ENCODE measurements at places on chromosomes 12 and 14.

GRCh38 chr14:40920380-40920779 is 686.3 kb upstream of the LRFN5 start:
- DNase-seq: no peak

- DNase-seq: no peak
Measured at GRCh38 chr14:58713677-58714076, 75.9 kb downstream of the DACT1 start.

DNA sequence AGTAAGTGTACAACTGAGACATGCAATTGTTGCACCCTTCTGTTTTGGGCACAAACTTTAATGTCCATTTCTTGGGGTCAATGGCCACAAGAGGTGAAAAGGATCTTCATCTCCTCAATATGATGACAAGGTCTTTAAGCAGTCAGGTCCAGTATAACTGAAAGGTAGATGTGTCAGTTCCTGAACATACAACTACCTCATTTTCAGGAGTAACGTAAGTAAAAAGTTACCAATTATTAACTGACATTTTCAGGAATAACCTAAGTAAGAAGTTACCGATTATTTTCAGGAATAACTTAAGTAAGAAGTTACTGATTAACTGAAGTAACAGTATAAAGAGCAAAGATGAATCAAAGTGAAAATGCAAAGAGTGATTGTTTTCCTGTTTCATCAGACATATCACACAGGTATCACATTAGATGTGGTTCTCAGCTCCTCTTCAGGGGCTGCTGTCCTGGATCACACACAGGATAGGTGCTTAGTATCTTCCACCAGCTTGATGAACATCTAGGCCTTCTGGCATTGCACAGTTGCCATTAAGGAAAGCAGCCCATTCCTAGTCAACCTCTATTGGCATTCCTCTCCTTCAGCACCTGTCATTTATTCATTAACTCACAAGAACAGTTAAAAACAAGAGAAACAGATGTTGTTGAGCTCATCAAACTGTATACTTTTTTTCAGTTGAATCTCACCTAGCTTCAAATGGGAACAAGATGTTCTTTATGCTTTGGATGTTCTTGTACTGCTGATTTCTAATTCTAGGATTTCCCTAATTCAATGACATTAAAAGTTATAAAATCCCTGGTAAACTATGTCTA is 200.0 kb downstream of the FOXG1 start:
- no peak for DNase-seq

- DNase-seq: peak; percentile 26
Measured at GRCh38 chr12:48183091-48183875, at the start of gene CCDC184. Gene CCDC184 (plus strand): TSS chr12:48183644. CDS start chr12:48184123, 479 bp downstream.

DNA sequence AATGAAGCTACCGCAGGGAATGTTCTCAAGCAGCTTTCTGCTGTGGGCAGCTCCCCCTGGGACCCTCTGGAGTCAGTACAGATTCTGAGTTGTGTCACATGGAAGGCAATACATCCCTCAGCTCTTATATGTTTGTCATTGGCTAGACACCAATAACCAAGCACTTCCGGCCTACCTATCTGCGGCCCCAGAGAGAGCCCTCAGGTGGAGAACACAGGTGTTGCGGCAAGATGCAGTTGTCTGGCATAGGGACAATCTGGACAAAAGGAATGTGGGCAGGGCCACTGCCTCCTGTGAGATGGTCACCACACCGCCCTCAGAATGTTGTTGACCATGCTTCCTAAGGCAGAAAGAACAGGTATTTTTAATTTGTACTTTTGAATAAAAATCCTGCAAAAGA is 118.7 kb downstream of the BRMS1L start:
- no peak for DNase-seq

- DNase-seq: no peak
Measured at GRCh38 chr14:106564058-106564643, 1037.8 kb downstream of the TMEM121 start.

- no peak for DNase-seq
Measured at GRCh38 chr14:98187281-98187680, 1084.7 kb downstream of the BCL11B start.

GRCh38 chr12:68521321-68521839 is 89.3 kb upstream of the RAP1B start:
- DNase-seq: no peak

GRCh38 chr14:72630374-72630773 is 263.5 kb downstream of the DPF3 start:
- DNase-seq: no peak

- DNase-seq: peak; percentile 31
Measured at GRCh38 chr12:11863988-11864387, 206.8 kb upstream of the BCL2L14 start.

GRCh38 chr12:125228519-125229260 is 163.5 kb downstream of the AACS start:
- peak; percentile 60 for DNase-seq
